Left ventricle myocardium superior (tissue), 1 donor: ENCODE measurements at places on chromosomes 6 and 20. TPM values are rescaled to one million over a fixed set of nuclear protein-coding genes. Genes with fewer than 3 reads are reported as not detected.

Gene PABPC1L
- total RNA-seq, result 2.7 TPM

DNA sequence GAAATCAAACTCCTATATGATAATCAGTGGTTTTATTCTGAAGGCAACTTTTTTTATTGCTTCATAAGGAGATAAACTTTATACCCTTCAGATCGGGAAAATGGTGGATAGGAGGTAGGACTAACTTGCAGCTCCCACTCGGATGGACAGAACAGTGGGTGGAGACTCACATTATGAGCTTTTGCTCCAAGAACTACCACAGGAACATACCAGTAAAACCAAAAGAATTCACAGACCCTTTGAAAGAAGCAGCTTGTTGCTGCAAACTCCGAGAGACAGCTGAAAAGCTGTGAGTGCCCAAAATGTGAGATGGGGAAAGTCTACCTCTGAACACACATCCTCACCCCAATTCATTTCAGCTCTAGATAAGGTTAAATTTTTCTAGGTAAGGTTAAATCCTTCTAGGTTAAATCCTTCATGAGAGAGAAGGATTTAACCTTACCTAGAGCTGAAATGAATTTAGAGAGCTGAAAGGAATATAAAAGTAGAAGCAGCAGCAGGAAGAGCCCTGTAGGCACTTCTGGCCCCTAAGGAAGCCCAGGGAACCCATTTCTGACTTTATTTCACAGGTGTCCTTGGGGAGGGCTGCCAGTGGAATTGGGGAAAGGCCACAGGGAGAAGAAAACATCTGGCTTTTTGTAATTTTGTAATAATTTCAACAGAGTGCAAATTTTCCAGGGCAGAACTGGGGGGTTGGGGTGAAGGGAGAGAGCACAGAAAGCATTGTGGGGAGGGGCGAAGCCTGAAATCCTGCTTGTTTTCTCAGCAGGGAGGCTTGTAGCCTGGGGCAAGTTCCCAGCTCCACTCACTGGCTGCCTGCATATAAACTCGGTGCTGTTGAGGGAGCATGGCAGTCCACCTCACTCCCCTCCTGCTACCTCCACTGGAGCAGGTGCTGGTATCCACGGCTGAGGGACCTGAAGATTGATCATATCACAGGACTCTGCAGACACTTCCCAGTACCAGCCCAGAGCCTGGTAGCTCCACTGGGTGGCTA is 65.9 kb upstream of the HCRTR2 start:
- no peak for DNase-seq

DNA sequence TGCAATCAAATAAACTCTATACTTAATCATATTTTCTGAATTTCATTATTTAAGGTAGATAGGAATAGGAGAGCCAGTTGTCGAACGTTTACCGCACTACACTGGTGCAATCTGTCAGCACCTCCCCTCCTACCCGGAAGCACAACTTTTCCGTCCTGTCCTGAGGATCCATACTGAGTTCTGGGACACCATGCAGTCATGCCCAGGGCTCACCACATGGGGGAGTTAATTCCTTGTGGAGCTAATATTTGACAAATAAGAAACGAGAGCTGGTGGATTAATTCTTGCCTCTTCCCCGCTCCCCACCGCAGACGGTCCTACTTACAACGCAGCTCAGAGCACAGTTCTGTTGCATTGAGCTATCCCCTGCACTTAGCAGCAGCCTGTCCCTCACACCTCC is 107.7 kb upstream of the RALGAPA2 start:
- no peak for DNase-seq

Gene NT5E
- 6.0 TPM for total RNA-seq

GRCh38 chr6:49676671-49677281 is 36.6 kb downstream of the CRISP2 start:
- no peak for DNase-seq

DNA sequence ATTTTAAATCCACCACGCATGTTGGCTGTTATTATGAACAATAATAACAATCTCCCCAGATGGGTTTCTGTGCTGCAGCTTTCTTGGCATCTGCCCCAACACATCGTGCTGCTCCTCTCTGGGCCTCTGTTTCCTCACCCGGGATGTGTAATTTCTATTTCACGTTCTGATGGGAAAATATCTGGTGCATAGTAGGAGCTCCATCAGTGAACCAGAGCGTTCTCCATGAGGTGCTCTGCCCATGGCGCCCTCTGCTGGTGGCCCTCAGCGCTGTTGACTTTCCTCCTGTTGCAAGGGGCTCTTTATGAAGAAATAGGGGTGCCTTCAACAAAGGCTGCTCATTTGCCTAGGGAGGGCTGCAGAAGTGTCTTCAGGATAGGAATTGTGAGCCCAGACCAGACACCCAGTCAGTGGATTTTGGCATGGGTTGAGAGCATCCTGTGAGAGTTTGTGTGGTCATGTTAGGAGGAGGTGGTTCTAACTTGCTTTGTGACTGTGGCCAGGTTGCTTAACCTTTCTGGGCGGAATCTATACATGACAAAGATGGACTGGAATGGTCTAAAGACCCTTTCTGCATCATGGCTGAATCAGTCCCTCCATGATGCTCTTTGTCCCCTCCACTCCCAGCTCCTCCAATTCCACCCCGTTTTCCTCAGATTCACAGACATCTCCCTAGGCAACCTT is 8.1 kb downstream of the SCRT2 start:
- DNase-seq, result peak; percentile 82

- DNase-seq, result no peak
Observed at GRCh38 chr20:2385026-2385425, 4.3 kb downstream of the TGM6 start.

- no peak for DNase-seq
Observed at GRCh38 chr6:158850807-158851115, 31.6 kb upstream of the EZR start.

Gene SPAG4
- total RNA-seq, result 3.1 TPM

Gene RCAN2
- 254 TPM for total RNA-seq

DNA sequence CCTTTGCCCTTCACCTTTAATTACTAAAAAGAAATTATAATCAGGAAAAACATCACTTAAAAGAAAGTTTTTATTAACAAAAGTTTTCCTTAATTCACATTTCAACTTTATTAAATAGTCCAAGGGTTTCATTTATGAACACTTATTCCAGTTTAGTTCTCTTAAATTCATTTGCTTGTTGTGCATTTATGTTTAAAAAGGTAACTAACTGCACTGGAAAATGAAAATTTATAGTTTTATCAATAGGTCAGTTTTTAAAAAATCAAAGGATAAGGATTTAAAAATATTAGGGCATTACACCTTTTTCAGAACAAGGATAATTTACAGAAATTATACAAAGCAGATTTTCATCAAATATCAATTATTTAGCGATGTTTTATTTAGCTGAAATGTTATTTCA is 958 bp upstream of the ATP5F1E start:
- DNase-seq, result no peak

Gene GJA10
- not detected for total RNA-seq

- DNase-seq, result no peak
Observed at GRCh38 chr6:72974276-72974675, 251.0 kb downstream of the KHDC1L start.

- DNase-seq, result no peak
Observed at GRCh38 chr6:15796130-15796771, 133.4 kb upstream of the DTNBP1 start.

GRCh38 chr6:169959136-169960002 is 207.9 kb downstream of the ERMARD start:
- DNase-seq, result no peak

Gene RBM39
- total RNA-seq, result 146 TPM

DNA sequence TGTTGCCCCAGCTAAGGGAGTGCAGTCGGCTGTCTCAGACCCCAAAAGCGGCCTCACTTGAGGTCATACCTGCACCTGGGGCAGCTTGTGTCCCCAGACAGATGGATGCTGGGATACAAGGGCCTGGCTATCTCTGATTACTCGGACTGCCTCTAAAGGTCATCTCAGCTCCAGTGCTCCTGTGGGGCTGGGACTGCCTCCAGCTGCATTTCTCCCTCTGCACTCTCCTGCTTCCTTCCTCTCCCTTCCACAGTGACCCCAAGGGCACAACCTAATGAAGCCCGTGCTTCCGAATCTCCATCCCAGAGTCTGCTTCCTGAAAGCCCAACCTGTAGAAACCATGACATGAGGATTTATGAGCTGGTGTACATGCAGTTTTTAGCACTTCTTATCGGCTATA is 22.8 kb upstream of the OCSTAMP start:
- DNase-seq, result no peak

Gene MCCD1
- total RNA-seq, result not detected
